HuH-7 (cell line): ENCODE measurements at places on chromosomes 4 and X.

DNA sequence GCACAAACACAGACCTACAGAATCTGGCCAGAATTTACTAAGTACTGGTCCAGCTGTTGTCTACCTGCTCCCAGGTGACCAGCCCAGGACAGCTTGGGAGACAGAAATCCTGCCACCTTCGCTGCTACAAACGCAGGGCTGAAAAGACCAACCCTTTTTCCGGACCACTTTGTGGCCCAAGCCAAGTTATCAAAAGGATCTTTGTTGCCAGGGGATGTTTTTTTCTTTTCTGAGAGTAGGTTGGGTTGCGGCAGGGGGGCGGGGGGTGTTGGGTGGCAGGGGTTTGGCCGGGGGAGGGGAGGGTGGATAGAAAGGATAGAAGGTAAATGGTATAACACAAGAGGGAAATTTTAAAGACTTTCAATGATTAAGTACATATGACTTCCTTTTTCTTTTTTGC, 63.4 kb downstream of the STOX2 start:
- DNase-seq = no peak

DNA sequence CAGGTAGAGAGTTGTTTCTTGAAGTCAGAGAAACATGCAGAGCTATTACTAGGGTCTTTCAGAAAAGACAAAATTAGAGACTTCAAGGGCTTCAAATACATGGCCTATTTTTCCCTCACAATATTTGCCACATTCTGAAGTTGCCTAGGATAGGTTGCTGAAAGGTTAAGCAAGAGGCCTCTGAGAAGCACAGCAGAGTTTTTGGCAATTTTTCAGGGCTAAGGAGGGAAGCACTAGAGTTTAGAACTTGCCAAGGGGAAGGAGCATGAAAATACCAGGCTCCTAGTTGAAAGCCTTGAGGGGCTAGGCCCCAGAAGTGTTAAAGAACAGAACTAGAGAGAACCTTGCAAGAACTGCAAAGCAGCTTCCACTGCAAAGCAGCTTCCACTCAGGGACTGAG, 86.4 kb downstream of the ANAPC10 start:
- DNase-seq = no peak

- no peak for DNase-seq
These were observed 62.0 kb downstream of the HTRA3 start for GRCh38 chr4:8331575-8331955.

DNA sequence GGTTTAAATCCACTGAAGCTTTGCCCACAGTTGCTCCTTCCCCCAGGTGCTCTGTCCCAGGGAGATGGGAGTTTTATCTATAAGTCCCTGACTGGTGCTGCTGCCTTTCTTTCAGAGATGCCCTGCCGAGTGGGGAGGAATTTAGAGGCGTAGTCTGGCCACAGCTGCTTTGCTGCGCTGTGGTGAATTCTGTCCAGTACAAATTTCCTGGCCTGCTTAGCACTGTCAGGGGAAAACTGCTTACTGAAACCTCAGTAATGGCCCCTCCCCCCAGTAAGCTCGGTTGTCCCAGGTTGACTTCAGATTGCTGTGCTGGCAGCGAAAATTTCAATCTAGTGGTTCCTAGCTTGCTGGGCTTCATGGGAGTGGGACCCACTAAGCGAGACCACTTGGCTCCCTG, 40.1 kb downstream of the UGT2B17 start:
- DNase-seq = no peak

DNA sequence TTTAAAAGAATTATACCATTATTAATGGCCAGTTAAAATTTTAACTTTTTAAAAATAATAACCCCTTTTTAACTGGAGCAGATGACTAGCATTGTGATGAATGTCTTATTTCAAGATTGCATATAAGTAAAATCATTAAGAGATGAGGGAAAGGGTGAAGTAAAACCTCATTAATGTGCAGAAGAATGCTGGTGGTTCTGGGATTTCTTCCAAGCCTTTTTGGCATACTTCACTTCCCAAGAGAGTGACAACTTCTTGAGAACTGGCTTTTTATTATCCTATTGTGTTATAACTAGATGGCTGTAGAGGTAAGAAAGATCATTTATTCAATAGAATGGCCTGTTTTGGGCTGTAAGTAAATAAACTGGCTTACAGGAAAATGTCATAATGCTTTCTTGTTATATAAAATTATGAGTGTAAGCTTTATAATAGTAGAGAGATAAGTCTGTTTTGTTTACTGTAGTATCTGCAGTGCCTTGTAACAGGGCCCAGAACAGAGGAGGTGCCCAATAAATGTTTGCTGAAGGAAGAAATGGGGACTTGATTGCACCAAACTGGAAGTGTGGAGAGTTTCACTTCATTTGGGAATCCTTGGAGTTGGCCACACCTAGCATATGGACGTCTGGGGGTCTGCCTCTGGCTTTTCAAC, 242.9 kb upstream of the PITX2 start:
- DNase-seq = no peak

- DNase-seq = no peak
These were observed 12.0 kb upstream of the NAT8L start for GRCh38 chr4:2047031-2047660.

DNA sequence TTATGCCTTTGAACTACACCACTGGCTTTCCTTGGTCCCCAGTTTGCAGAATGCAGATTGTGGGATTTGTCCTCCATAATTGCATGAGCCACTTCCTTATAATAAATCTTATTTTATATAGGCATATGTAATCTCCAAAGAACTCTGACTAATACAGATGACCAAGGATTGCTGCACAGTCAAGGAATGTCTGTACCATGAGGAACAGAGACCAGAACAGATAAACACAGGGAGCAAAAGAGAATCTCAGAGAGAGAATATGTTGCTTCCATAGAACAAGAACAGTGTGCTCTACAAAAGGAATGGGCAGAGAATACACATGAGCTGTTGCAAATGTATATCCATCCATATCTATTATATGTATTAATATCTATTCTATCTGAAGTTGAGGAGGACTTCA, 111.1 kb downstream of the ADRA2C start:
- DNase-seq = no peak

DNA sequence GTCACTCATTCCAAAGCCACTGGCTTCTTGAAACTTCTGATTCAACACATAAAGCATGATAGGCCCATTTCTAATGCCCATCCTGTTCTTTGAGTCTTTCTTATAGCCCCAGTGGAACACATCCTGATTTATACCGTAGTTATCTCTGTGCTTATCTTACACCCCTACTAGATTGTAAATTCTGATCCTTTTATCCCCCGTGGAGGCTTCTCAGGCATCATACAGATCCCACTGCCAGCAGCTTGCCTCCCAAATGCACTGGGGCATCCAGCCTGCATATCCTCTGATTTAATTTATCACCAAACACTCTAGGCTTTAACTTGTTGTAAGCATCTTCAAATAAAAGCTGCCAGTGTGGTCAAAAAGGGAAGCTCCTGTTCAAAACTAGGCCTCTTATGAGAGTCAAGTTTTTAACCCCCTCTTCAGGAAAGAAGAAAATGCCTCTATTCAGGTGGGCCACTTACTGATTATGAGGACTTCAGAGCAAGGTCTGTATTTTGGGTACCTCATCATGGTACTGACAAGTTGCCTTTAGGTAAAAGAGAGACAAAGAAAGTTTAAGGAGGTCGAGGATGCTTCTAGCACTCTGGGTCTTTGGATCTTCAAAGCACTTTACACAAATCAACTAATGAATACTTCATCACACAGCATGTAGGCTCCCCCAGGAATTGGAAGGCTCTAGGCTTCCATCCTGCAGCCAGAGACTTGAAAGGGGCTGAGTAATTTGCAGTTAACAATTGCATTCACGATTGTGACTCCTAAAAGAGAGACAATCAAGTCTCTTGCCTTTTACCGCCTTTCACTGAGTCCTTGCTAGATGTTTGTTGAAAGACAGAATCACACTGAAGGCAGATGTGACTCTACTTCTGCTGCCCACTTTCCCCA, 95.8 kb upstream of the LDB2 start:
- no peak for DNase-seq

GRCh38 chr4:21752616-21753015, 196.0 kb downstream of the KCNIP4 start:
- DNase-seq = no peak

- no peak for DNase-seq
These were observed 3.7 kb downstream of the ZFP92 start for GRCh38 chrX:153414856-153415510.
